ENCODE measurements at places on chromosomes 5 and 9.

DNA sequence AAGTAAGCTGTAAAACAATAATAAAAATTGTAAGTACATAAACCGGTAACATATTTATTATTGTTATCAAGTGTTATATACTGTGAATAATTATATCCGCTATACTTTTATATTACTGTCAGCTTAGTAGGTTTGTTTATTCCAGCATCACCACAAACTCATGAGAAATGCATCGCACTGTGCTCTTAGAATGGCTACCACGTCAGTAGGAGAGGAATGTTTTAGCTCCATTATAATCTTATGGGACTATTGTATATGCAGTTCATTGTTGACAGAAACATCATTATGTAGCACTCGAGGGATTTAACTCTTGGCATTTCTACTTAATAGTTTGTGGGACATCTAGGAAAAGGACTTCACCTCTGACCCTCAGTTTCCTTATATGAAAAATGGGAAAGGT is 16.4 kb downstream of the SLC12A2 start:
- no peak for DNase-seq

GRCh38 chr5:1685066-1685465 is 114.6 kb downstream of the MRPL36 start:
- DNase-seq = no peak

DNA sequence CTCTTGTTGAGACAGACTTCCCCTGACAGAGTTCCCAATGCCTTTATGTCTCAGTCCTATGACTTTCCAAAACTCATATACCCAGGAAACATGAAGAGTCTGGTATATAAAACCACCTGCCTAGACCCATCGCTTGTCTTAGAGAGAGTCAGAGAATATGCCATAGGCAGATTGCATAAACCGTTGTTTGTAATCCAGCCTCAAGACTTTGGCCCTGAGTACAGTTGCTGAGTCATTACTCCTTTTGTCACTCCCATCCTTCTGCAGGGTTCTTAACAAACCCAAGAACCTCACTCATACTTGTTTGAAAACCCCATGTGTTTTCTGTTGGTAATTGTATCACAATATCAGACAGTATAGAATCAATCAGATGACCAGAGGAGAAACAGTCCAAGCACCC is 616.3 kb downstream of the SLCO4C1 start:
- DNase-seq = no peak

DNA sequence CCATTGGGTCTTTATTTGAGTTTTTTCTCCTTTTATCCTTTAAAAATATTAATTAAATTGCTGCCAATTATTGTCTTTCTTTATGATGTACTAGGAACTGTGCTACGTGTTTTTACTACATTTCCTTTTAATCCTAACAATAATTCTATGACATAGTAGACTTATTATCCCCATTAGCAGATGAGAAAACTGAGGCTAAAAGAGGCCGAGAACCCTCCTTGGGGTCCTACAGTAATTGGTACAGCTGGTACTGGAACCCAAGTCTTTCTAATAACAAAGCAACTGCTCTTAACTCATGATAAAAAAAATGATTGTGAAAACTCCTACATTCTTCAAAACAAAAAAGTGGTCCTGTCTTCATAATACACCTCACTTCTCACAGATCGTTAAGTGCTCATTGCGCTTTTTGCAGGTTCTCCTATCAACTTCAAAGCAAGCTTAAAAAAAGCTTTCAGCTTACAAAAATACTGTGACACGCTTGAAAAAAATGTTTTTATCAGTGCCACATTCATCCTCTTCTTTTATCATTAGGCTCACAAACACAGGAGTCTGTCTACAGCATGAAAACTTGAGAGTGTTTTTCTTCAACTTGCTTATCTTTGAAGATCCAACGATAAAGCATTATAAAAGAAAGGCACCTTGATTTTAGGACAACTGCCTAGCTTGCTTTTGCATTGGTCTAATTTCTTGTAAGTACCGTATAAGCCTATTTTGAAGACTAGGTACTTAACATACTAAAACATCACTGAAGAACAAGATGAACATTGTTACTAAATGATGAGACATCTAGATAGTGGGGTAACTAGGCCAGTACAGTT is 32.4 kb downstream of the FYB1 start:
- no peak for DNase-seq

DNA sequence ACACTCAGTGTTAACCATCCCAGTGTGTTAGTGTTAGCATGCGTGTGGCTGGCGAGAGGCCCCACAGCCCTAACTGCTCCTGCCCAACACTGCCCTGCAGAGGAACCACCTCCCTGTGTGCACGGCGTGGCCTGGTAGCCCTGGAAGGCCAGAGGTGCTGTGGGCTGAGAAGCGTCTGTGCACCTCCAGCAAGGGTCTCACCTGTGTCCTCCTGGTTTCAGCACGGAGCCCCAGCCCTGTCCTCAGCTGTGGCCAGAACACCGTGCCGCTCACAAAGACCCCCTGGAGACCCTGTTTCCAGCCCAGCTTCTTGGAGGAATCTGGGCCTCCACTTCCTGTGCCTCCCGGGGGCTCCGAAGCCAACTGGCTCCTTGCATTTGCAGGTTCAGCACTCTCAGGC is 56.1 kb upstream of the NRARP start:
- DNase-seq = no peak

GRCh38 chr9:89710697-89711096 is 105.9 kb downstream of the GADD45G start:
- DNase-seq = no peak

DNA sequence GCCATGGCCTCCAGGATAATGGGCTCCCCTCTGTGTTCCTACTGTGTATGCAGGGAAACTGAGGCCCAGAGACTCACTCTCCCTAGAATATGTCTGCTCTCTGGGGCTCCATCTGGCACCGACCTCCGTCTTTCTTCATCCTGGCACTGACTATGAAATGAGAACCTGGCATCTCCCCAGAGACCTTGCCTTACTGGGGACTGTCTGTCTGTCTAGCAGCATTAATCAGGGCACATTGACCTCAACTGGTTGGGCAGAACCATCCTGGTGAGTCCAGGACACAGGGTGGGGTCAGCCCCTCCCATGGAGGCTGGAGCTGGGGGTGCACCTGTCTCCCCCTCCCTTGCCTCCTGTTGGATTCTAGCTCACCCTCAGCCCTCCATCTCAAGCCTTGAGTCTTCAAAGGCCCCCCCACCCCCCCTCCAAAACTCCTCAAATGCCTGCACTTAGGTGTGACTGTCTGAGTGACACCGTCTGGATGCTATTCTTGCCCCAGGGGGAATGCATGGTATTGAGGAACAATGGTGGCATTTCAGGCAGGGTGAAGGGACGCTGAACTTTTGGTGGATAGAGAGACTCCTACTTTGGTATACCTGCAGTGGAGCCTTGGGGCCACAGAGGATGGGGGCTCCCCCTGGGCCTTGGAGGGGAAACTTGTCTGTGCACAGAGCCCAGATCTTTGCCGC is 12.8 kb upstream of the PITX1 start:
- no peak for DNase-seq

- no peak for DNase-seq
Measured at GRCh38 chr5:80784451-80784850, 129.7 kb upstream of the DHFR start.

DNA sequence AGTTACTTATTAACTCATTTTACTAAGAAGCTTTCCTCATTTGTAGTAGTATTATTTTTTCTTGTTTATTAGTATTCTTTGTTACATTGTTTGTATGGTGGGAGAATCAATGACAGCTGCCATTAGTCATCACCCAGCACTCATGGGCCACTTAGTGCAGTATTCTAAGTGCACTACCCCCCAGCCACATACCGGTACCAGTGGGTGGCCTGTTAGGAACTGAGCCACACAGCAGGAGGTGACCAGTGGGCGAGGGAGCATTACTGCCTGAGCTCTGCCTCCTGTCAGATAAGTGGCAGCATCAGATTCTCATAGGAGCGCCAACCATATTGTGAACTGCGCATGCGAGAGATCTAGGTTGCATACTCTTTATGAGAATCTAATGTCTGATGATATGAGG is 24.2 kb upstream of the CAMLG start:
- DNase-seq = no peak

GRCh38 chr9:76232861-76233489 is 161.3 kb downstream of the RFK start:
- no peak for DNase-seq

DNA sequence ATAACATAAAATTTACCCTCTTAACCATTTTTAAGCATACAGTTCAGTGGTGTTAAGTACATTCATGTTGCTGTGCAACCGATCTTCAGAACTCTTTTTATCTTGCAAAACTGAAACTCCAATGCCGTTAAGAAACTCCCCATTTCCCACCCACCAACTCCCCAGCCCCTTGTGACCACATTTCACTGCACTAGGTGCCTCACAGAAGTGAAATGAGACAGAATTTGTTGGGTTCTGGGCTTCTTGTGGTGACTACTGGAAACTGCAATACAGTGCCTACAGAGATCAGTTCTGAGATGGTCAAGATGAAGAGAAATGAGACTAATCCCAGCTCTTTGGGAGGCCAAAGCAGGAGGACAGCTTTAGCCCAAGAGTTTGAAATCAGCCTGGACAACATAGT is 202.1 kb upstream of the SLC30A5 start:
- DNase-seq = no peak

DNA sequence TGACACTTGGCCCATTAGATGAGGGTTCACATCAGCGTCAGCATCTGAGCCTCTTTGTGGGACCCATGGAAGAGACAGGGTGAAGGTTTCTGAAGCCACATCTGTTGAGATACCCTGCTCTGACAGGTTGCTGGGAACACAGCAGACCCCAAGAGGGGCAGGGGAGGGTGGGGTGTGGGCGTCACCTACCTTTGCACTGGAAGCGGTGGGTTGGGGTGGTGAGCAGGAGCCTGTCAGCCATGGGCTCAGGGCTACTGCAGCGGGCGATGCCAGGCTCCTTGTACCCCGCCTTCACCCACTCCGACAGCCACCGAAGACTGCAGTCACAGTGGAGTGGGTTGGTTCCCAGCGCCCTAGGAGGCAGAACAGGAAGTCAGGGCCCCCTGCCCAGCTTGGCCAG is 131.5 kb upstream of the PANK3 start:
- no peak for DNase-seq

DNA sequence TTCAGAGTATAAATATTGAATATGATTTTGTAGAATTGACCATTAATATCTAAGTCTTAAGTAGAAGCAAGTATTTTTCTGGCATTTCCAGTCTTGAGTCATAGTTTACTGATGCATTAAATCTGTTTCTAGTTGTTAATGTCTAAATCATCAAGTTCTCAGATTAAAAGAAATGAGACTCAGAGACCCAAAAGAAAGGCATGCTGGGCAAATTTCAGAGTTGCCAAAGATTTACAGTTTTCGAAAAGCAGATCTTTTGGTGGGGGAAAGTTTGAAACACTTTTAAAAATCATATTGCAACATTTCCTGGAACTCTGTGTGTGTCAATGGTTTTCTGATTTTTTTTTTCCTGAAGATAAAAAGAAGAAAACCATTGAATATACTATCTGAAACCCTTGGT is 60.9 kb downstream of the ANKRD55 start:
- no peak for DNase-seq

- no peak for DNase-seq
Measured at GRCh38 chr5:21574961-21575360, 1278.2 kb downstream of the CDH12 start.

DNA sequence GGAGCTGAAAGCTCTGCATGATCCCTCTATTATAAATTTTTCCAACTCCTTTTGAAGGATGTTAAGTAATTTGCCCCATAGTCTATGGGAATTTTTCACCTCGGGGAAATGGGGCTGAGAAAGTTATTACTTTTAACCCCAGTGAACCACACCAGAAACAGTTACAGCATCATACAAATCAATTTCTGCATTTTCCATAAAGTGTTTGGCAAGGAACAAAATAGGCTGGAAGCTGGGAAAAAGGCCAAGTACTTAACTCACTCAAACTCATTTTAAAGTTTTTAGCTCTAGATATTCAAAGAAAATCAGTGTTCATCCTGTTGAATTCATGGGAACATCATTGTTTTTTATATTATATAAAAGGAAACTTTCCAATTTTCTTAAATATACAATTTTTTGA is 160.9 kb downstream of the SH3GL2 start:
- DNase-seq = no peak

GRCh38 chr5:159515197-159515596 is 184.9 kb upstream of the IL12B start:
- no peak for DNase-seq

Data from omental fat pad (tissue), 4 donors.